Head of caudate nucleus (tissue), 42 donors: ENCODE measurements at places on chromosomes 3 and 15.

- DNase-seq = no peak
These were observed 74.8 kb upstream of the P2RY1 start for GRCh38 chr3:152760024-152760563.

- DNase-seq = no peak
These were observed 15.9 kb downstream of the LYSMD4 start for GRCh38 chr15:99717161-99718009.

DNA sequence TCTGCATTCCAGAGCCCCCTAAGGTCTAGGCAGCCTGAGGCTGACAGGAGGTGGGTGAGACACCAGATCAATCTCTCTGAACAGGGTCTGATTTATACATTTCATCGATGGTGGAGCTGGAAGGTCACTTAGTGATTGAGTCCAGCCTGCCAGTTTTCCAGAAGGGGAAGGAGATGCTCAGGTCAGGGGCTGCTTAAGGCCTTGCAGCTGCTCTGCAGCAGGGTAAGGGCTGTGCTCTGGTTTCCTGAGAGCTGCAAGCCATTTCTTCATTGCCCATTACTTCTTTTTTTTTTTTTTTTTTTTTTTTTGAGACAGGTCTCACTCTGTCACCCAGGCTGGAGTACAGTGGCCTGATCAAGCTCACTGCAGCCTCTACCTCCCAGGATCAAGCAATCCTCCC is 10.7 kb downstream of the TADA3 start:
- DNase-seq = no peak

GRCh38 chr3:82132210-82133069 is 371.0 kb upstream of the GBE1 start:
- no peak for DNase-seq

DNA sequence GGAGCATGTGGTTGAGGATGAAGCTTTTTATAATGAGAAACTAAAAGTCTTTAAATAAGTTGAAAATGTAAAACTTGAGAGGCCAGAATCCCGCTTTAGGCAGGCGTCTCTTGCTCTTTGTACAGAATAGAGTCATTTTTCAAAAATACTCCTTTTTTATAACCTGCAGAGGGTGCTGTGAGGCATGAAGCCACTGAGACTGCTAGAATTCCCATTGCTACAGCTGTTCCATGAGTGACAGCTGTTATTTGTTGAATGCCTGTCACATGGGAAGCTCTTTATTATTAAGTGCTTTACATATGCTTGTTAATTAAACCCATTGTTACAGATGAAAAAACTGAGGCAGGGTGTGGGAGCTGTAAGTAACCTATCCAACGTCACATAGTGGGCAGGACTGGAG is 18.5 kb downstream of the MINAR1 start:
- no peak for DNase-seq

DNA sequence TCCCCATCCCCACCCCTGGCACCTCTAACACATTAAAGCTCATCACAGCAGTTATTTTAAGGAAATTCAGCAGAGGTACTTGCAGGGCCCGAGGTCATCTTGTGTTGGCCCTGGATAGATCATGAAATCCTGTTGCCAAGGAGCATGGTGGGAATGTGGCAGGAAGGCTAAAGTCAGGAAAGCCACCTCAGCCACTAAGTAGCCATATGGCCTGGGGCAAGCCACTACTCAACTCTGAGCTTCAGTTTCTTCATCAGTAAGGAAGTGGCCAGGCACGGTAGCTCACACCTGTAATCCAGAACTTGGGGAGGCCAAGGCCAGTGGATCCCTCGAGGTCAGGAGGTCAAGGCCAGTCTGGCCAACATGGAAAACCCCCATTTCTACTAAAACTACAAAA is 55.9 kb downstream of the LIPC start:
- DNase-seq = no peak

GRCh38 chr3:89571298-89571697 is 463.9 kb downstream of the EPHA3 start:
- no peak for DNase-seq

DNA sequence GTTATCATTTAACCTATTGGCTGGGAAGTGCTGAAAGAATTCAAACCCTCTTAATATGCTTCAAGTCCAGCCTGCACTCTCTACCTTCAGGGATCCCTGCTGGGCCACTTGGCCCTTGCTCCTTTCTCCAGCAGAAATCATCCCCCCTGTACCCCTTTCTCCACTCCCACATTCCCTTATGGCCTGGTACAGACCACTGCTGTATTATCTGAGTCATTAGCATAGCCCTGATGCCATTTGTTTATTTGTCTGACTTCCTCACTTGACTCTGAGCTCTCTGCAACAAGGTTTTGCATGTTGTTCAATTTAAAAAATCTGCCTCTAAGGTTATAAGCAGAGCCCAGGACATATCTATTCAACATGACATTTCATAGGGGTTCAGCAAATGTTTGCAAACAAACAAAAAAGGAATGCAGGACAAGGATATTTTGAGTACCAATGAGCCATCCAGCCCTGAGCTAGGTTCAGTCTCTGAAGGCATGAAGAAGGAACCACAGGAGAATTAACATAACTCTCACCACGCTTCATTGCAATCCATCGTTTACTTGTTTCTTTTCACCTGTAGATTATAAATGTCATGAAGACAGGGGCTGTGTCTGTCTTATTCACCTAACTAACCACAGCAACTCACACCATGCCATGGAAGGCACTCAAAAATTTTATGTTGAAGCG is 26.6 kb upstream of the HES1 start:
- no peak for DNase-seq
